ENCODE measurements at places on chromosomes 5 and 9.
A peak's percentile ranks its signal among the peaks of the same experiment; 100 is the strongest.

- DNase-seq: peak; percentile 80
These were observed 50.9 kb downstream of the UBE2R2 start for GRCh38 chr9:33867747-33868439.

DNA sequence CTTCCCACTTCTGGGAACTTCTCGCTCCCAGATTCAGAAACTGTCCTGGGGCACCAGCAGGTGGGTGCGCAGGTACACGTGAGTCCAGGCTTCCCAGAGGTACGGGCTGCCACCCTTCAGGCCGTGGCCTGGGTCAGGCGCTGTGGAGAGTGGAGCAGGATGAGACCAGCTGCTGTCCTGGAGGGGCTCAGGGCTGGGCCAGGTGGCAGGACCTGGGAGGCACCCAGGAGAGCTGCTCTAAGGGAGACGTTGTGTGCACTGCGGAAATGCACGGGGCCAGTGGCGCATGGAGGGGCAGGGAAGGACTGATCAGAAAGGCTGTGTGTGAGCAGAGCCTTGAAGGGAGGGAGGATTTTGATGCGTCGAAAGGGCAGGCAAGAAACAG is 135.1 kb upstream of the PHYKPL start:
- DNase-seq: no peak

- DNase-seq: no peak
These were observed 45.4 kb downstream of the PPP2R2B start for GRCh38 chr5:146832985-146833732.

- no peak for DNase-seq
These were observed 29.3 kb upstream of the UBE2QL1 start for GRCh38 chr5:6419340-6419852.

DNA sequence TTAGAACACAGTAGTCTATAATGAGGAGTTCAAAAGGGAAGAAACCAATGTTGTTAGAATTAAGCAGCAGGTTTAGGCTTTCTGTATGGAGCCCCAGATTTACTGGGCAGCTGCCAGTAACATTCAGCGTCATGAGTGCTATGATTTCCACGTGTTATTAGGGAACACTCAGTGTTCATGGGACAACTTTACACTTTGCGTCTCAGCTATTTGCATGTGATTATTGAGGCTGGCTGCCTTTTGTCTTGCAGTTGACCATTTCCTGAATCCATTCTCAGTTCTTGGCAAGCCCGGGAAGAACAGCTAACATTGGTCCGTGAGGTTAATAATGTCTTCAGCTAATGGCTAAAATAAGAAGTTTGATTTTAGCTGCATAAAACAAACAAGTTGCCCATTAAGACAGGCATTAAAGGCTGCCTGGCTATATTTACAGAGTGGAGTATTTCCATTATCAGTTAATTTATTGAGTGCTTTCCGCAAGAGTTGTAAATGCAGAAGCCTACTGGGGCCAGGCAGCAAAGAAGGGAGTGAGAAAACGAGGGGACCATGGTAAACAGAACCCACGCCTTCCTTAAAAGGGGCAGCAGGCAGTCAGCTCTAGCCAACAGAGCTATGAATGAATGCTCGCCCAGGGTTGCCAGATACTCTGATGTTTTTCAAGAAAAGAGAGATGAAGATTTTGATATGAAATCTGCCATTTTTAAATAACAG is 120.9 kb downstream of the PIP5K1B start:
- DNase-seq: no peak

- no peak for DNase-seq
These were observed 90.1 kb downstream of the THBS4 start for GRCh38 chr5:80125022-80125961.

- no peak for DNase-seq
These were observed 102.8 kb downstream of the HMHB1 start for GRCh38 chr5:143914756-143915155.

DNA sequence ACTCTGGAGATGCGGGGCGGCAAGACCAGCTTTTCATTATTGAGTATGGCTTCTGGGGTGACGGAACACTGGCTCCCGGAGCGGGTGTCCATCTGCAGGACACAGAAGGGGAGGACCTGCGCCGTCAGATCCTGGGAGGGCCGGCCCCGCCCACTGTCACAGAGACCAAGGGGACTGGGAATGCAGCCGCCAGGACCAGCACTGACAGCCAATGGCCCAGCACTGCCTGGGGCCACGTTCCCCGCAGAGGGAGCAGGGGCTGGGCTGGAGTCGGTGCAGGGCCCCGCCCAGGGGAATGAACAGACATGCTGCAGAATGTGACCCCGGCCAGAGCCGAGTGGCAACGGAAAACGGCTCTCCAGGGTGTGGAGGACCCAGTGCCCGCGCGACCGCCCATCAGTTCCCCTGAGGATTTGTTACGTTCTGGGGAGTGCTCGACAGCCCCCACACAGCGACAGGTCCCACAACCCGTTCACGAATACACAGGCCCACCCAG is at the start of gene ZDHHC11:
Gene ZDHHC11 (minus strand): TSS at position 476 of the 496 bp plus-strand sequence. CDS start 384 bp downstream, at position 92.
- DNase-seq: no peak

DNA sequence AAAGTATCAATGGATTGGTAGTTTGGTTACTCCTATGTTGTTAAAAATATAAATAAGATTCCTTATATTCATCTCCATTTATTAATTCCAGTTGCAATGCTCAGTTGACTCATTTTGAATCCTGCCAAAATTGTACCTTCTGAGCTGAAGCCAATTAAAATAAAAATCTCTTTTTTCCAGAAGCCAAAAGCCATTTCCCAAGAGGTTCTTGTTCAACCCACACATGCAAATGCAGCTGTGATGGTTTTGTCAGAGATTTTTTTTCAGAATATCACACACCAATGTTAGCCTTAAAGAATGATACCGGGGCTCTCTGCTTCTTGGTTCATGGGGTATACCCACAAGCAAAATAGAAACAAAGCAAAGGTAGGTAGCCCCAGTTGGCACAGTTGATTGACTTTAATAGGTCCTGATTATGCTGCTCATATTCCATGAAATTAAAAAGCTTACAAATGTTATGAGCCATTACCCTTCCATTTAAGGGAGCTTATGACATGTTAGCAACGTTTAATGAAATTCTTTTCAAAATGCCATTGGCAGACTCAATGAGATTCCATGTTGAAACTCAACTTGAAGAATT is 208.0 kb downstream of the SGCD start:
- peak; percentile 17 for DNase-seq

DNA sequence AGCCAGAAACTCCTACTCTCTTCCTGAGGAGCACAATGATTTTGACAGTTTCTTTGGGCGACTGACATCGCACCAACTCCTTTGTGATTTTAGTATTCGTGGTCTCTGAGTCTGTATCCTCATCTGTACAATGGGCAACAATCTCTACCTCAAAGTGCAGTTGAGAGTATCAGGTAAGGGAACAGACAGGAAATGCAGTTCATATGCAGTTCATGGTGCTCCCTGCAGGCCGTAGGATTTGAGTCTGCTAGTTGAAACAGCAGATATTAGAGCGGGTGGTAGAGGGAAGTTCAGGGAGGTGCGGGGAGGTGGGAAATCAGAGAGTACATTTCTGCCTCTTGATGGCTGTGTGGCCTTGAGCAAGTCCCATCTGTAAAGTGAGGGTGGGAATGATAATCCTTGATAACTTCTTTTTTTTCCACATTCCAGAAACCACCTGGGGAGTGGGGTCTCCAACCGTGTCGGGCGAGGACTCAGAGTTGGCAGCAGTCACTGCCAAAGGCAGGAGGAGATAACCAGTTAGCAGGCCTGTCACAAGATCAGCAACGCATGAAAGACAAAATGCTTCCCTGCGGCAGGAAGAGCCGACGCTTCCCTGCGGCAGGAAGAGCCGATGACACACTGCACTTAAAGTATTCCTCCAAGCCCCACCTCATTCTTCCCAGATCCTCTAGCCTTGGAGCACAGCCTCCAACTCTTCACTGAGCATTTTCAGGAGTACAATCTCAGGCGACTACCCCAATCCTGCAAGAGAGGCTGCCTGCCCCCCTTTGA is 6.0 kb upstream of the NEK6 start:
- DNase-seq: peak; percentile 58

GRCh38 chr5:127596501-127596900 is 52.4 kb upstream of the CTXN3 start:
- DNase-seq: no peak

DNA sequence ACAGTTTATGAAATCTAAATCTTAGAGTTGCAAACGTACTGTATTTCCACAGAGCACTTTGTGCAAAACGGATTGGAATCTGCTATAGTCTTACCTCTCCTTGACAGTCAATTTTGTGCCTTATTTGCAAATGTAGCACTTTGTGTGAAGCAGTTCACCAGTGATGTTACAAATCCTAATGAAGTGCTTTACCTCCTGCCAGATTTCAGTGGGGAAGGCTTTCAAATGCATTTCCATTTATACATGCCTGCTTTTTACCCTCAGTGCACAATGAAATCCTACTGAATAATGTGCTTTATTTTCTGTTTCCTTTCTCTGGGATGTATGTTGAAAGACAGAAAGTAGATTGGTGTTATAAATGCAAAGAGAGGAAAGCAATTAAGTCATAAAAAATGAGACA is 2141.6 kb upstream of the C9orf72 start:
- DNase-seq: no peak

DNA sequence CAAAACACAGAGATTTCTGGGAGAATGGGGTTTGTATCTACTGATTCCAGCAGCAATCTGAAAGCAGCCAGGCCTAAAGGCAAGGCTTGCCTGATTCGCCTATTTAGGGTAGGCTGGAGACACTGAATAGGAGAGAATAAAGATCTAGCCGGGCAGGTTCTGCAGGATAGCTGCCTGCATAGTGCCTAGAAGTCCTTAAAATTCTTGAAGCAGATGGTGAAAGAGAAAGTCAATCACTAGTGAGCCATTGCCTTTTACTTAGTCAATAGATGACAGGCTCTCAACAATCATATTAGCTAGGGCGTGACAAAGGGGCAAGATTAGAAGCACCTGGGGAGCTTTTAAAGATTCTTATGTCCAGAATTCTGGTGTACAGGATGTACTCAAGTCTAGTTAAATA is 522.7 kb downstream of the HTR1A start:
- DNase-seq: no peak

DNA sequence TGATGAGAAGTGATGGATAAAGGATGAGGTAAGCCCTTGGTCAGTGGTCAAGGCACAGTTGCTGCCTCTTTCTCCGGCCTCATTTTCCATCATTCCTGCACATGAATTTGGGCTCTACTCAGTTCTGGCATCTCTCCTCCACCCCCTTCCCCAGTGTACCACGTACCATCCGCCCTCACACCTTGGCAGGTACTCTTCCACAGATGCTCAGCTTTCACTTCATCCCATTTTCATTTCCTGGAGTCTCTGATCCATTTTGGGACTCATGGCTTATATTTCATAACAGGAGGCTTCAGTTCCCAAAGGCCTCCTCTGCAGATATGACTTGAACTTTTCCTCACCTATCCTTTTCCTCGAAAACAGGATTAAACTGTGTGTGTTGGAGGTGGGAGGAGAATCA is 326.7 kb downstream of the ASTN2 start:
- DNase-seq: no peak

GRCh38 chr5:160423099-160423498 is 1.4 kb downstream of the PTTG1 start:
- DNase-seq: no peak

- no peak for DNase-seq
These were observed 46.8 kb upstream of the FUBP3 start for GRCh38 chr9:130532426-130533080.

DNA sequence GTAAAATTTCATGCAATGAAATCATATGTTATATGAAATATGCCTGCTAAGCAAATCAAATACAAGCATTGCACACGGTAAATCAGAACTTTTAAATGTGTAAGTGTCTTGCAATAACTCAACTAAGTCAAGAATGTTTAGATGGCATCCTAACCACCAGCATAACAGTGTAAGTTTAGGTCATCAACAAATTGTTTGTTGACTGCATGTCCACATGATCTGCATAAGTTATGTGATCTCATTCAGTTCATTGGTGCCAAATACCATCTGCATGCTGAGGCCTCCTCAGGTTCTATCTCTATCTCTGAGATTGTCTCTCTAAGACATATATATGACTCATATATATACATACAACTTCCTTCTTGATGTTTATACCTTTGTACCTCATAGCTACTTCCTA is 159.6 kb upstream of the STK32A start:
- DNase-seq: no peak

- no peak for DNase-seq
These were observed 1579.3 kb upstream of the CDH6 start for GRCh38 chr5:29614206-29614605.

GRCh38 chr5:9544502-9545135 is 1.3 kb downstream of the SEMA5A start:
- DNase-seq: peak; percentile 83

- DNase-seq: no peak
These were observed 184.7 kb downstream of the MEF2C start for GRCh38 chr5:88698290-88698689.

- peak; percentile 54 for DNase-seq
These were observed 666.9 kb upstream of the KLF4 start for GRCh38 chr9:108156270-108156998.

GRCh38 chr5:124203303-124203702 is 543.1 kb downstream of the ZNF608 start:
- DNase-seq: no peak

DNA sequence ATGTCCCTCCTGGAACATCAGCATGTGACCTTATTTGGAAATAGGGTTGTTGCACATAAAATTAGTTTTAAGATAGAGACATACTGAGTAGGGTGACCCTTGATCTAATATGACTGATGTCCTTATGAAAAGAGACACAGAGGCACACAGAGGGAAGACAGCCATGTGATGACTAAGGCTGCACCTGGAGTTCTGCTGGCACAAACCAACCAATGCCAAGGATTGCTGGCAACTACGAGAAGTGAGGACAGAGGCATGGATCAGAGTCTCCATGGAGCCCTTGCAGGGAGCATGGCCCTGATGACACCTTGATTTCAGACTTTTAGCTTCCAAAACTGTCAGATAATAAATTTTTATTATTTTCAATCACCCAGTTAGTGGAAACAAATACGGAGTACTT is 101.9 kb downstream of the FBXL7 start:
- no peak for DNase-seq

DNA sequence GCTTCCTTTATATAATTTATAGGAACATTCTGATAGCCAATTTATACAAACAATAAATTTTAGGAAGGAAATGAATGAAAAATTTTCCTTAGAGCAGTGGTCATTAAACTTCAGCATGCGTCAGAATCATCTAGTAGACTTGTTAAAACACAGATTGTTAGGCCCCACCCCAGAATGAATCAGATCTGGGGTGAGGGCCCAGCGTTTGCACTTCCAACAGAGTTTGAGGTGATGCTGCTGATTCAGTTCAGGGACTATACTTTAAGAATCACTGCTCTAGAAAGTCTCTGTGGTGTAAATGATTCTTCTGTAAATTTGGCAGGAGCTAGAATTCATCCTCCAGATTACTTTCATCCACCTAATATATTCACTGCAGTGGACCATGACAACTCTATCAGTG is 80.4 kb downstream of the SLC12A2 start:
- DNase-seq: peak; percentile 79

- DNase-seq: peak; percentile 59
These were observed 119.8 kb upstream of the PANK3 start for GRCh38 chr5:168699002-168699401.

GRCh38 chr5:169081000-169081724 is 219.8 kb downstream of the SLIT3 start:
- DNase-seq: no peak

DNA sequence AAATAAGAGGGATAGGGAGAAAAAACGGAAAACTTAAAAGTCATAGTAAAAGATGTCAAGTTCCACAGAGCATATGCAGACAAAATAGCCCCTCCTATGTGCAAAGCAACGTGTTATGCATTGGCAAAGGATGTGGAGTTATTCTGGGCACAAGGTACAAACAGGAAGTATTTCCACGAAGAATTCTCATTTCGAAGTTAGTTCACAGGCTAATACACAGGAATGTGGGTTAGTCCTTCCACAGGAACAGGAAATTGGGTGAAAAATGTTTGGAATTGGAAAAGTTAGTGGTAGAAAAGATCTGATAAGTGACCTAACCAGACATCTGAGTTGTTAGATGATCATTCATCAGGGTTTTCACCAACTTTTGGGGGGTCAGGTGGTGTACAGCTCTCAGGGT is 326.6 kb downstream of the EBF1 start:
- DNase-seq: peak; percentile 49

All from fibroblast of the aortic adventitia (primary cell).